ENCODE measurements at places on chromosomes 7 and 10.

GRCh38 chr10:18608596-18608995 is 42.8 kb downstream of the NSUN6 start:
- DNase-seq, result no peak

DNA sequence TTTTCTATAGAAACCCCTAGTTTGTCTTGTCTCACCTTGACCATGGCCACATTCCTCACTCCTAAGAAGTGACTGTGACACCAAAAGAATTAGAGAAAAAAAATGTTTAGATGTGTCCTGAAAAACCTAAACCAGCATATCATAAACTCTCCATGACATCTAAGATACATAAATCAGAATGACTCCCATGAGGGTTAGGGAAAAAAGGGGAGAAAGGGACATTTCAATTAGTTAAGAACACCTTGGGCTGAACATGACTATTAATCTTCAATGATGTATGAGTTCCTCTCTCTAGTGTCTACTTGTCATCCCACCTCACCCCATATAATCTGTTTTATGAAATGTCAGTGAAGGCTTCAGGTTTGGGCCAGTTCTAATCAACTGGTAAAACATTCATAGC is 31.1 kb downstream of the KDM7A start:
- DNase-seq, result no peak

DNA sequence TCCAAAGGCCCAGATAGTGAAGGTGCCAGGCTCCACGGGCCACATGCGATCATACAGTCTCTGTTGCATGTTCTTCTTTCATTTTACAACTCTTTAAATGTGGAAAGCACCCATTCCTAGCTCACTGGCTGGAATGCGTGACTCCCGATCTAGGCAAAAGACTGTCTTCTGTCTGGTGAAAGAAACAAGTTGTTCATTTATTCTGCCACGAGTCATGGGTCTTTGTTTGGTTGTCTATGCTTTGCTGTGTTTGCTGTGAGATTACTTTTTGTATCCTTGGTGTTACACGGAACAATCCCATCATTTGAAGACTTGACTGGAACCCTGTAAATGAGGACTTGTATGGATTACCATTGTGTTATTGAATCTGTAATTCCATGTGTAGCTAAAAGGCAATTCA is 41.9 kb downstream of the NPVF start:
- DNase-seq, result no peak

GRCh38 chr7:836429-836828 is 4.2 kb downstream of the SUN1 start:
- DNase-seq, result no peak

DNA sequence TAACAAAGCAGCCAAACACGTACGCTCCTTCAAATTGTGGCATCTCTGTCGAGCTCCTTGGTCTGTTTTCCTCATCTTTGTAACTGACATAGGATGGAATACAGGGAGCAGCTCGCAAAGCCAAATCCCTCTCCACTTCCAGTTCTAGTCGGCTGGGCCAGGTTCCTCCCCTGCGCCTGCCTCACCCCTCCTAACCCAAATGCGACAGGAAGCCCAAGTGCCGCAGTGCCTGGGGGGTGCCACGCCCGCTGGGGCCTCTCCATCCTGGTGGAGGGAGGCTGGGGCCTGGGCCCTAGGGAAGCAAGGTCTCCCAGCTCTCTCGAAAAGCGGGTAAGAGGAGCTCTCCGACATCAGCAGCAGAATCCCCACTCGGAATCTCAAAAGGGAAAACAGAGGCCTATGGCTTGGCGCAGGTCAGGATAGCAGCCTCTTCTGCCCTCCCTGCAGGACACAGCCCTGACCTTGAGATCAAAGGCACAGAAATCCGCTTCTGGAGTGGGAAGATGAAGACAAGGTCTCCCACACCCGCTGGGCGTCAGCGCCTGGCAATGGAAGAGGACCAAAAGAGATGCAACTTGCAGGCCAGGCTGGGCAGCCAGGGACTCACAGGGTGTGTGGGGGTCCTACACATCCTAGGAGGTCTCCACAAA is 165.8 kb downstream of the NRF1 start:
- DNase-seq, result no peak
